Activated T-helper 17 cell treated with anti-CD3 and anti-CD28 coated beads, Interleukin-2, amount 50 U/mL, for 72 hours (primary cell): ENCODE measurements at places on chromosomes 2 and 18.

DNA sequence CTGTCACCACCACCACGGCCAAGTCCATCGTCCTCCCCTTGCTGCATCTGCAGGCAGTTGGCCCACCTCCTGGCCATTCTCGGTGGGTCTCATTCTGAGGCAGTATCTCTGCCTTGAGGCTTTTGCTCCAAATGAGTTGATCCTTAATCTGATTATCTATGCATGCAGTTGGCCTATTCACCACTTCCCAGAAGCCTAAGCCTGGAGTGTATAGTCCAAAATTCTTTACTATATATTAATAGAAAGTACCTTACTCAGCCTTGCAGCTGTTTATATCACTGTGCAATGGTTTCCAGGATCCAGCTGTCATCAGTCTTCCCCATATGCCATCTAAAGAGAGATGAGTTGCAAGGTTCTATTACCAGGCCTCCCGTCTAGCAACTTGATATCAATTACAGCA is 292.4 kb downstream of the SS18 start:
- no peak for ATAC-seq

DNA sequence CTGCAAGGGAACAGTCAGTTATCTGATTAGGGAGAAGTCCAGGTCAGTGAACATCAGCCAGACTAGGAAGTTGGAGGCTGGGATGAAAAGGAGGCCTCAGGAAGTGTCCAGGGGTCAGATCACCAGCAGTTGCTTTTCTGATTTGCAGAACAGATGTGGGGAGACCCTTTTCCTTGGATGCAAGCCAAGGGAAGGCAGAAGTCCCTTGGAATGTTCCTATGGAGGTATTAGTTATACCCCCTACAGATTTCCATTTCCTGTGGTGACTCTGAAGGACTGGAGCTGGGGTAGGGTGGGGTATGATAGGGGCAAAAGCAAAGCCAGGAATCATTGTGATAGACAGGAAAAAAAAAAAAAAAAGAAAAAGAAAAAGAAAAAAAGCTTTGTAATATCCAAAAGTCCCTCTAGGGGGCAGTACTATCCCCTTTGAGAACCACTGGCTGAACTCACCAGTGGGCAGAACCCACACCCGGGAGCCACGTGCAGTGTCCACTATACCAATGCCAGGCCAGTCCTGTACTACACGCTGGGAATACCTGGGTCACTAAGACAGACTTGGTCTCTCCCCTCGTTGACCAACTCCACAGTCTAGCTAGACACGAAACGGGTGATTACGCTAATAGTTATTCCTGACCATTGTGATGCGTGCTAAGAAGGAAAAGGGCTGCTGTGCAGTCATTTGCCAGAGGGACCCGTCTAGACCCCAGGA is 7.4 kb downstream of the DYSF start:
- no peak for ATAC-seq

- ATAC-seq: no peak
Measured at GRCh38 chr2:50401772-50402653, 629.9 kb downstream of the NRXN1 start.

DNA sequence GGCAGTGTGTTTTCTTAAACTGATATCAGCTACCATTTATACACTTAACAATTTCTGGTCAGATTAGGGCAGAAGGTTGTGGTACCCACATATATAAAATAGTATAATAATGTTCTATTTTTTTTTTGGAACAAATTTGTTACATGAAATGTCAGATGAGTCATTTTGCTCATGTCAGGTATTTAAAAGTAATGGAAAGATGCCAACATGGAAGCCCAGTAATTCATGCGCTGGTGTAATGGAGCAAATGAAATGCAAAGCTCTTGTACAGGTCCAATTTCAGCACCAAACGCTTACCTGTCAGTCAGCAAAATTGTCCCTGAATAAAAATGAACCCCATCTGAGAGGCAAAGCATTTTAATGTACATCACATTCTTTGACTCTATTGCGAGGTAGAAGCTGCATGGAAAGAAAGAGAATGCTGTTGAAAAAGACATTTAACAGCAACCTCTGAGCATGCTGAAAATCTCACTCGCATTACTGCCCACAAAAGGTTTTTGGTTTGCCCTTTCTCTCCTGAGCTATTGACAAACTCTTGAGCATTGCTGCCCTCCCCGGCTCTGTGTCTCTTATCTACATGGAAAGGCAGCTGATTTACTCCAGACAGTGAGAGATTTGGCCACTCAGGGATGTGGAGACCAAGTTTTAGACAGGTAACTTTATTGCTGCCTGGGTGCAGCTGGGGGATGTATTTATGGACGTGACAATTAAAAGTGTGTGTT is 217.5 kb downstream of the CAMKMT start:
- ATAC-seq: peak; percentile 11

- ATAC-seq: no peak
Measured at GRCh38 chr18:58591286-58591685, 37.6 kb downstream of the ALPK2 start.

GRCh38 chr2:134785659-134786430 is 52.6 kb upstream of the ACMSD start:
- ATAC-seq: no peak
